ENCODE measurements at places on chromosomes 5 and 9. TPM values are rescaled to one million over a fixed set of nuclear protein-coding genes. Genes with fewer than 3 reads are reported as not detected.

Gene PCDHGB3
- total RNA-seq, result 0.41 TPM

Gene OBP2B
- not detected for total RNA-seq

Gene AK8
- 0.63 TPM for total RNA-seq

Gene SLC4A9
- total RNA-seq, result 0.35 TPM

Gene GABRA1
- not detected for total RNA-seq

Gene IL17B
- total RNA-seq, result not detected

Gene DMRTA1
- not detected for total RNA-seq

GRCh38 chr9:108139900-108140299 is 650.3 kb upstream of the KLF4 start:
- no peak for DNase-seq

- no peak for DNase-seq
Measured at GRCh38 chr5:142178651-142179050, 70.1 kb downstream of the NDFIP1 start.

GRCh38 chr9:34898846-34899245 is 59.2 kb upstream of the PHF24 start:
- no peak for DNase-seq

GRCh38 chr5:61587125-61587524 is 255.1 kb downstream of the ZSWIM6 start:
- DNase-seq, result no peak

DNA sequence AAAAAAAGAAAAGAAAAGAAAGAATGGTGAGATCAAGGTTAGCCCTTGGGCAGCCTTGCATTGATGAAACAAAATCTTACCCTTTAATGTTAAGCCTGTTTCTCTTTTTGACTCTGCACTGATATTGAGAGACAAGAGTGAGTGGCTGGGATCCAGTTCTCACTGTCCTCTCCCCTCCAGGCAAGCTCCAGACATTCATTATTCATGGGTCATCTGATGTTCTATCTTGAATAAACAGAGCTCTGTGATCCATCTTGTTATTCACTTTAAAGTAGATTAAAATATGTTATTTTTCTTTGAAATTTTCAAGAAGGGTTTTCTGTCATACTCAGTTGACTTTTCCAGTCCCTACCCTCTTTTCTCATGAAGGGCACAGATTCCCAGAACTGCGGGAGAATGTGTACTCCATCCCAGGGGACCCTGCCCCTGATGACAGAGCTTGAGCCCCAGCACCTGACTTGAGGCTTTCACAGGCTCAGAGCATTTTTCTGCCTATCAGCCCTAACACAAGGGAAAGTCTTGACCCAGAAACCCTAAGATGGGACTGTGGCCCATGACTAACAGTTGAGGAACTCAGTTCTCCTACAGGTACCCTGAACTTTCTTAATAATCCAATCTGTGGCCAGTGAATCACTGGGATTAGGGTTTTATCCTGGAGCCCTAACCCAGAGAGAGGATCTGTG is 24.1 kb downstream of the ACTL7B start:
- DNase-seq, result no peak

DNA sequence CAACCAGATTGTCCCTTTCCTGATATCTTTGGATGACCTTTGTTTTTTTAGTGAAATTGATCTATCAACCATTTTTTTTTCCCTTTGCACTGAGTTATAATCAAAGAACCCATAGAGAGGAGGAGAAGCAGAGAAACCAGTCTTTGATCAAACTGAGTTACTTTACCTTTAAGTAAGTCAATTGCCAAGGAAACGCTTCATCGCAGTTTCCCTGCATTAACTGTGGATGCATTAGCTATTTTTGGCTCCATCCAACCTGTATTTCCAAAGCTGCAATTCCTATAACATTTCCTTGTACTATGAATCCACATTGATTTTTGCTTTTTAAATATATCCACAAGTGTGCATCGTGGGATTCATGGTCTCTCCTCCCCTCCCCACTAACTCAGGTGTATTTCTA is 268.1 kb downstream of the NTRK2 start:
- no peak for DNase-seq

DNA sequence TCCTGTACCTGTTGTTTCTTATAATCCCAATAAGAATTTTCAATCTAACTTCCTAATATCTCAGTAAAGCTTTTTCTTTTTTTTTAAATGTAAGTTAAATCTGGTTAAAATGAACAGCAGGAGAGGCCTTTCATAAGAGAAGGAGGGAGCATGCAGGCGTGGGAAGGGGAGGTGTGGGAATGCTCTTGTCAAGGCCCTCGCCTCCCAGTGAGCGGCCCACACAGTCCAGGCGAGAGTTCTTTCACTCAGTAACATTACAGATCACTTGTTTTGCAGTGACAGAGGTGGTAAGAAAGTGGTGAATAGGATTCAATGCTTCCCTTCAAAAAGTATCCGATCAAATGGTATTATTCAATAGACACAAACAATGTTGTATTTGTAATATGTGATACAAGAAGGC is 125.0 kb downstream of the EPB41L4A start:
- DNase-seq, result no peak

DNA sequence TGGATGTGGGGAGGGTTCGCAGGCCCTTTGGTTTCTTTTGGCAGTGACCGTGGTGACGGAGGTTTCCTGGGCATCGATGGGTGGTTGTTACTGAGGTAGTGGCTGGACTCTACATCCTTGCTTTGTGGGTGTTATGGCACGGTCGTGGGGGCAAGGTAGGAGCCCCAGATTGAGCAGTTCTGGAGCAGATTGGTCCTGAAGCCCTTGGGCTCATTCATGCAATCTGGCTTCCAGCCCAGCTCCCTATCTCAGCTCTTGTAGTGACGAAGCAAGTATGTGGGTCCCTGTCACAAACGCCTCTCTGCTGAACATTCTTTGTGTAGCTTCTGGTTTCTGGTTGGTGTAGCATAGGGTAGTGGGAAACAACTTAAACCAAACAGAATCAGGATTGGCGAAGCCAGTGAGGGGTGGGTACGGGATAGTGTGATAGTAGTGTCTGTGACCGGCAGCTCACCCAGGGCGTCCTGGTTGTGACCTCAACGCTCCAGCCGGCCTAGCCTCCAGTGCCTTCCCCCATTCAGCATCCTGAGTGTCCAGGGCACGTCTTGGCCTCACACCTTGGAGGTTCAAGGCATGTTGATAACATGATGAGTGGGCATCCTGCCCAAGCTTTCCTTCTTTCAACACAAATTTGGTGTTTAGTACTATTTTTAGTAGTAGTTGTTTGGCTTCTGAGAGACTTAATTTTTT is 2.9 kb downstream of the NDUFS6 start:
- no peak for DNase-seq

DNA sequence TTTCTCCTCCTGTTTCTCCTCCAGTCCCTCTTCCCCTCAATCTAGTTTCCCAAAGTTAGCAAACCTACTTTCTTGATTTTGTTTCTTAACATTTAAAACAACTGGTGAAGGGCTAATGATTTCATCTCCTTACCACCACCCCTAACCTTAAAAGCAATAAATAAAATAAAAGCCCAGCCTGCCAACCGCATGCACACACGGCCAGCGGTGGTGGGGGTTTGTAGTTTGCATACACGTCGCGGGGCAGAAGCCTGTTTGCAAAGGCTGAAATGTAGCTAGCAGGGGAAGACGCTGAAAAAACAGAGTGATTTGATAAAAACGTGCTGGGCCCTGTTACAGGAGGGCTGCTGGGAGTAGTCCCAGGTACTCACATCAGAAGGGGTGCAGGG is 1.9 kb upstream of the DMRT2 start:
- DNase-seq, result no peak

- DNase-seq, result peak; percentile 85
Measured at GRCh38 chr5:34022121-34022705, 14.4 kb upstream of the AMACR start.

DNA sequence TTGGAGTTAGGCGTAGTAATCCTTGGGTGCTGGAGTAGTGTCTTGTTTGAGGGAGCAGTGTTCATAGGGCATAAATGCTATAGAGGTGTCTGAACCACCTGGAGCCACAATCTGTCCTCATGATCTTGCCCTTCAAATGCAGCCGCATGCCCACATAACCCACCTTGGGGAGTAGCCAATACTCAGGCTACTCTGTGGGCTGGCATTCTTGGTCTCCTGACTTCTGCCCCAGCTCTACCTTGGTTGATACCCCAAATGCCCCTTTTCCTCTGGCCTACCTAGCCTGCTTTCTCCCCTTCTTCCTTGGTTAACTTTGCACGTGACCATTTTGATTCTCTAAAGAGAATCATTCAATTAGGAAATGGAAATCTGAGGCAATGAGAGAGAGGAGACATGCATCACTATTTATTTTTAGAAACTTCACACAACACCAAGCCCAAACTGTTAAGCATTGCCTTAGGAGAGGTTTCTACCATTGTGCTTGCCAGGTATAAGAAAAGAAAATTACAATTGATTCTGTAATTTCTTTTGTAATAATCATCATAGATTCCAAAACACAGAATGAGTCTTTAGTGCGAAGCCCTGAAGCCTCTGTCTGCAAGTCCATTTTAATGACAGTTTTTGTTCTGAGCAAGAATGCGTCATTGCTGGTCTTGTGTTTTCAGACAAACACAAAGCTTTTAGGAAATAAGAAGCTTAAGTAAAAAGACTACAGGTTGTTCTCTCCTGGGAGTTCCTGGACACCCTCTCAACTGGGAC is 135.2 kb downstream of the C9orf152 start:
- no peak for DNase-seq

DNA sequence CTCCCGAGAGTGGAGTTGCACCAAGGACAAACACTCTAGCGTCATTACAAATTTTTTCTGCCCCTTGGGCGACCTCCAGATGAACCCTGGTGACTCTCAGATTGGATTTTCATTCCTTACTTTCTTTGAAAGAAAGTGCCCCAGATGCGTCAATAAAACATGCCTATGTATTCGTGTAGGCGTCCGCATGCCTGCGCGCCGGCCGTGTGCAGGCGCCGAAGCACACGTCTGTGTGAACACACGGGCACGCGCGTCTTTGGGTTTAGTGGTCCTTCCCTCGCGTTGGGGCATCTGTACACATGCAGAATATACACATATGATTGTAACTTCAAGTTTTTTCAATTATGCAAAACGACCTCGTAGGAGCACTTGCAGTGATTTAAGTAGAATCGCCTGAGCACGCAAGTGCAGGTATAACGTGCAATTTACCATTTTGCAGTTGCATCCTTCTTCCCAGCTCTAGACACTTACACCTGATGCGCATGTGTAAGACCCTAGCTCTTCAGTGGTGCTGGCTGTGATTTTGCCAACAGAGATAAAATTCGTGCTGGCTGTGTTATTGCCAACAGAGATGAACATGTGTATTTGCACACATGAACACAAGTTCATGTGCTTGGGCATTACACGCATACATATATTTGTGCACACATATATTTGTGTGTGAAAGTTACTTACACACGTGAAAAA is 1.9 kb upstream of the LHX2 start:
- no peak for DNase-seq

- DNase-seq, result no peak
Measured at GRCh38 chr9:4238522-4238921, 61.3 kb downstream of the GLIS3 start.

DNA sequence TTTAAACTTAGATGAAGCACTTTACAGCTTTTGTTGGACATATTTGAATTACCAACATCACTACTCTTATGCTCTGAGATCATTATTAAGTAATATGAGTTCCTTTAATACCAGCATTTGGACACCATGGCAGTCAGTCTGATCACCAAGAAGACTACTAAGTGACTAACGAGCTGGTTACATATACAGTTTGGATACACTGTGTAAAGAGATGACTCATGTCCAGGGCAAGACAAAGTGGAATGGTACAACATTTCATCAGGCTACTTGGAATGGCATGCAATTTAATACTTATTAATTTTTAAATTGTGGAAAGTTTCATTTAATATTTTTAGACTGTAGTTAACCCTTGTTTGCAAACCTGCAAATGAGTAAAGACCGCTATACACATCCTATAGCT is 237.4 kb upstream of the PRDM9 start:
- no peak for DNase-seq

GRCh38 chr5:180523629-180524466 is 29.7 kb downstream of the CNOT6 start:
- no peak for DNase-seq

DNA sequence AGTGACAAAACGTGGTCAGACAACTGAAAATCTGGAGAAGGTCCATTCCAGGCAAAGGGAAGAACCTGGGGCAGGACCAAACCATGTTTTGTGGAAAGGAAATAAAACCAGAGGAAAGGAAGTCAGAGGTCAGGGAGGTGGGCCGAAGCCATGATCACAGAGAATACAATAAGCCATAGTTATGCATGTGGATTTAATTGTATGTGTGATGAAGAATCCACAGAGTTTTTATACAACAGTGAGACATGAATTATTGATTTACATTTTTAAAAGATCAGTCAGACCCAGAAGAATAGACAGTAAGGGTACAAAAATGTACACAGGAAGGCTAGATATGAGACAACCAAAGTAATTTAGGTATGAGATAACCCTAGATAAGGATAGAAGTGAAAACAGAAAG is 20.8 kb downstream of the TTC33 start:
- DNase-seq, result no peak

DNA sequence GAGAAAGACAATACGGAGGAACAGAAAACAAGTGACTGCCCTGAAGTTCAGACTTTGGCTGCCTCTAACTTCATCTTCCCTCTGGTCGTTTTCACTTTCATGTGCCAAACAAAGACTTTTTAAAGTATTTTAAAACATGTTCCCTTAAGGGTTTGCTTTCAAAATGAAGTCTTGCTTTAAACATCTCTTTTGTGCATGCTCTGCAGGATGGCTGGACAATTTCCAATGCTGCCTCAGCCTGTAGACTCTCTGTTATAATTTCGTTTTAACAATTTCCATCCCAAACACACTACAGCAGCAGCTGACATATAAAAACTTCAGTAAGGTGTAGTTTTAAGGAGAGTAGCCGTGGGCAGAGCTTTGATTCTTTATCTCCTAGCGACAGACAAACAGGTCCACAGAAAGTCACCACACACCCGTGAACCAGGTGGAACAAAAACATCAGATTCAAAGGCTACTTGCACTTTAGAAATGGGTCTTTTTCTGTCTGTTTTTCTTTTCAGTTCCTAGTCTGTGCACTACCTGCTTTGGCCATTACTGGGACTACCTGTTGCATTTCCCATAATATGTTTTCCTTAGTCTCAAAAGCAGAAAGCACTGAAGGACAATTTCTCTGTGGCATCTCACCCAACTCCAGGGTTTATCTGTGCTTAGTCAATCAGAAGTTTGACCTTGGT is 308.9 kb downstream of the DTWD2 start:
- no peak for DNase-seq

DNA sequence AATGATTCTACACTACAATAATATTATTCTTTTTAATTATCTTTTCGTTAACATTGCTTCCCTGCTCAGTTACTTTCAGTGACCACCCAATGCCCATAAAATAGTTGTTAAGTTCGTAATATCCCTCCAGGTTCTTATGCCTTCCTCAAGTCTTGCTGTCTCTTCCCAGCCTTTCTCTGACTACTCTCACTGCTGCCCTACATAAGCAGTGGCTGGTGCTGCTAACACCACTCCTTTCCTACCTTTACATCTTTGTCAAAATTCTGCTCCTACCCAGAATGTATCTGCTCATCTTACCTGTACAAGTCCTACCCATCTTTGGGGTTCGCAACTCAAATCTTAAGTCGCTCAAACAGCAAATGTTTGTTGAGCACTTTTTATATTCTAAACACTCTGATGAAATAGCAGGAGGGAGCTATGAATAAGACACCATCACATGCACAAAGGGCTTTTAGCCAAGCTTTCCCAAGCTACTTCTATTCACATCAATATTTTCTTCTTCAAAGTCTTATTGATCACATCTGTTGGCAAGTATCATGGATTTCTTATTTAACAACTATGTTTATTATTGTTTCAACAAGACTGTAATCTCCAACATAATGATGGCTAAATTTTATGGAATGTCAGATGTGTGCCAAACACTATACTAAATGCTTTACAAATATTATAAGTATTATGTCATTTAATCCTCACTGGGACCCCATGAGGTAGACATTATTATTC is 29.5 kb downstream of the SLC25A46 start:
- DNase-seq, result no peak

Measured in activated CD8-positive, alpha-beta memory T cell treated with anti-CD3 and anti-CD28 coated beads, Interleukin-2, amount 10 ng/mL, durations not matched to agents 7 days and 5 days (primary cell).